ENCODE measurements at places on chromosomes 7 and 10.

- DNase-seq, result no peak
Observed at GRCh38 chr7:4754433-4755010, 20.9 kb upstream of the AP5Z1 start.

GRCh38 chr10:129725890-129726631, 238.0 kb downstream of the EBF3 start:
- no peak for DNase-seq

GRCh38 chr7:25789701-25790640, 362.0 kb upstream of the NFE2L3 start:
- DNase-seq, result no peak

GRCh38 chr10:110312206-110312605, 7.5 kb upstream of the SMNDC1 start:
- no peak for DNase-seq

DNA sequence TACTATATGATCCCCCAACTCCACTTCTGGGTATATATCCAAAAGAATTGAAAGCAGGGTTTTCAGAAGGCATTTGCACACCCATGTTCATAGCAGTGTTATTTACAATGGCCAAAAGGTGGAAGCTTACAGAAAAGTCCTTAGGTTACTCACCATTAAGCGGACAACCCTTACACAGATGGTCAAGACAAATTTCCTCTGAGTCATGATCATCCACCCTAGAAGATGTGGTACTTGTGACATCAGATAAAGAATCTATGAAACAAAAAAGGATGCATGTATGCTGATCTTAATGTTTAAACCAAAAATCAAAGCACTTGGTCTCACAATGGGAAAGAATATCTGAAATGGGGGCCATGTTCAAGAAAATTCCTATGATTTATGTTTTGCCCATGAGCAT, 31.1 kb downstream of the ZC3HAV1 start:
- DNase-seq, result no peak

- DNase-seq, result no peak
Observed at GRCh38 chr10:129580010-129580409, 113.0 kb downstream of the MGMT start.

DNA sequence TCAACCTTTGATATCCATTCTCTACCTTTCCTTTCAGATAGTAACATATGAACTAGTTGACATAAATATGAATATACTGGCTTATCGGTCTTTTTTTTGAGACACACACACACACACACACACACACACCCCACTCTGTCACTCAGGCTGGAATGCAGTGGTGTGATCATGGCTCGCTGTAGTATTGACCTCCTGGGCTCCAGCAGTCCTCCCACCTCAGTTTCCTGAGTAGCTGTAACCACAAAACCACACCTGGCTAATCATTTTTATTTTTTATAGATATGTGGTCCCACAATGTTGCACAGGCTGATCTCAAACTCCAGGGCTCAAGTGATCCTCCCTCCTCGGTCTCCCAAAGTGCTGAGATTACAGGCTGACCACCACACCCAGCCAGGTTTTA, 14.2 kb upstream of the NT5C3A start:
- DNase-seq, result no peak

DNA sequence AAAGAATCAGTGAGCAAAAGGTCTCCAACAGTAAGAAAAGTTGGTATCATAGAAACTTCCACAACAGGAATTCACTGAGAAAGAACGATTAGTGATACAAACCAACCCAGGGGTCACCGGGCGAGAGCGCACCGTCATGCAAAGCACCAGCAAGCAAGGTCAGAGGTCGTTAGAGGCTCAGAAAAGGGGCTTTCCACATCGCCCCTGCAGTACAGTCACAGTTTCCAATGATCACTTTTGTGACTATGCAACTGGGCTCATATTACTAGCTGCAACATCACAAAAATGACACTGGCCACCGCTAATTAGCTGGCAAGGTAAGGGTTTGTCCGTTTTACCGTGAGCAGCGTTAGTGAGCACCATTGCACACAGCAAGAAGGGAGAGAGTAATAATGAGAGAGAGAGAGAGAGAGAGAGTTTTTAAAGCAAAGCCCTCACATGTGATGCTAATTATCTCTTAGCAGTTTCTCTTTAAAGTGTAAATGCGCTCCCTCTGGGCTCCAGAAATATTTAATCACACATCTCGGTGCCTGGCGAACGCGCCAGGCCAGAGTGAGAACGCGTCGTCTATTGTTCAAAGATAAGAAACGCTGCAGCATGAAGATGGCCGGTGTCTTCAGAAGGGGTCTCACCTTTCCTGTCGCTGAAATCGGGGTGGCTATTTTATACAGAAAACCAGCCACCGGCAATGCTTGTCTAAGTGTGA, 237.5 kb downstream of the DNAJB6 start:
- no peak for DNase-seq

- no peak for DNase-seq
Observed at GRCh38 chr7:18191341-18191740, 163.7 kb upstream of the PRPS1L1 start.
